ENCODE measurements at places on chromosomes 1 and 21. TPM values are rescaled to one million over a fixed set of nuclear protein-coding genes. Genes with fewer than 3 reads are reported as not detected.

GRCh38 chr1:116988248-116988647 lies 13.3 kb upstream of the CD101 start:
- H3K4me3 ChIP-seq, result no peak overlapping the region
- H3K36me3 ChIP-seq, result peaks cover 4% of the 10 kb centered on the region
- no peaks in the 10 kb centered on the region for H3K27me3 ChIP-seq

- H3K27ac ChIP-seq, result no peak overlapping the region
- H3K36me3 ChIP-seq, result no peaks in the 10 kb centered on the region
- no peak for DNase-seq
- peaks cover 4% of the 10 kb centered on the region for H3K4me1 ChIP-seq
- no peaks in the 10 kb centered on the region for H3K27me3 ChIP-seq
- no peak overlapping the region for H3K4me3 ChIP-seq
Measured at GRCh38 chr21:15283789-15284188, 219.0 kb upstream of the NRIP1 start.

DNA sequence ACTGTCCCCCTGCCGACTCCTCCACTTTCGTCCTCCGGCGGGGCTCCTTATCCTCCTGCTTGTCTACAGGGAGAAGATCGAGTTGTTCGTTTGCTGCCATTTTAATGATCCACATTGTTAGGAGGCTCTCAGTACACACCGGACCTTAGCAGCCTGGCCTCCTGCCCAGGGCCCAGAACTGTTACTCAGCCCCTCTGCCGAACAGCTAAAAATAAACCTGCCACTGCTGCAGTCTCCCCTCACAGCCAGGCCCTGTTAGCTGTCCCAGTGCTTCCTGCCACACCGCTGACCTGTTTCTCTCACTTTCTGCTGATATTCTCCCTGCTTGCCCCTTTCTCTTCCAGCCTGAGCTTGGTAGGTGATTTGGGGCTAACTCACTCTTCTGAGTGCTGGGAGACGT lies 8.3 kb downstream of the MAPKAPK2 start:
- peak overlapping the region; percentile 33 for H3K27ac ChIP-seq
- no peak for DNase-seq
- peaks cover 5% of the 10 kb centered on the region for H3K36me3 ChIP-seq
- peaks cover 67% of the 10 kb centered on the region for H3K4me1 ChIP-seq

DNA sequence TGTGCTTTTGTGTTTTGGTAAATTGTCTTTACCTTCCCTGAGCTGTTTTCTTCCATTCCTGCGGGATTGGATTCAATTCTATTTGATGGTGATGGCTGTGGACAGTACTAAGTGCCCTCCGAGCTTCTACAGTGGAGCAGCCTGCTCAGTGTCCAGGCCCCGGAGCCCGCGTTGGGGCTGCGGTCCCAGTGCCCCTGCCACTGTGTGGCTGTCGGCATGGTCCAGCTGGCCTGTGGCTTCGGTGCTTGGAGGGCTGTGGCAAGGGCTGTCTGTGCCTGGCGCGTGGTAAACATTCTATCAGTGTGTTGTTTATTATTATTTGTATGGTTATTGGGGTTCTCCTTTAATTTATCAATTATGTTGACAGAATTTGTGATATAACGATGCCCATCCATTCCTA lies 109.1 kb upstream of the COL6A1 start:
- no peak overlapping the region for H3K4me3 ChIP-seq
- H3K4me1 ChIP-seq, result peaks cover 41% of the 10 kb centered on the region
- H3K27ac ChIP-seq, result no peak overlapping the region
- DNase-seq, result no peak
- H3K36me3 ChIP-seq, result no peaks in the 10 kb centered on the region
- no peaks in the 10 kb centered on the region for H3K27me3 ChIP-seq

DNA sequence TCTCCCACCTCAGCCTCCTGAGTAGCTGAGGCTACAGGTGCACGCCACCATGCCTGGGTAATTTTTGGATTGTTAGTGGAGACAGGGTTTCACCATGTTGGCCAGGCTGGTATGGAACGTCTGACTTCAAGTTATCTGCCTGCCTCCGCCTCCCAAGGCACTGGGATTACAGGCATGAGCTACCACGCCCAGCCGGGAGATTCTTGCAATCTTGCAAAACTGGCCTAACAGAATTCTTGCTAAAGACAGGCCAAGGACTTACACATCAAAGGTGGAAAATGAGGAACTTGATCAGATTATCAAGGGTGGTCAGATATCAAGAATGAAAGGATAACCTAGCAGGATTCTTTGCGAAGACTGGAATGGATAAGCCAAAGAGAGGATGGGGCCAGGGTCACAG lies 98.3 kb upstream of the TIAM1 start:
- H3K27ac ChIP-seq, result no peak overlapping the region
- no peaks in the 10 kb centered on the region for H3K27me3 ChIP-seq
- H3K36me3 ChIP-seq, result no peaks in the 10 kb centered on the region
- H3K4me1 ChIP-seq, result no peaks in the 10 kb centered on the region
- no peak for DNase-seq
- H3K4me3 ChIP-seq, result no peak overlapping the region

- no peak for DNase-seq
- H3K4me3 ChIP-seq, result no peak overlapping the region
- peaks cover 35% of the 10 kb centered on the region for H3K36me3 ChIP-seq
- H3K4me1 ChIP-seq, result no peaks in the 10 kb centered on the region
- no peak overlapping the region for H3K27ac ChIP-seq
- H3K27me3 ChIP-seq, result no peaks in the 10 kb centered on the region
Measured at GRCh38 chr1:224133741-224134299, 19.9 kb downstream of the FBXO28 start.

DNA sequence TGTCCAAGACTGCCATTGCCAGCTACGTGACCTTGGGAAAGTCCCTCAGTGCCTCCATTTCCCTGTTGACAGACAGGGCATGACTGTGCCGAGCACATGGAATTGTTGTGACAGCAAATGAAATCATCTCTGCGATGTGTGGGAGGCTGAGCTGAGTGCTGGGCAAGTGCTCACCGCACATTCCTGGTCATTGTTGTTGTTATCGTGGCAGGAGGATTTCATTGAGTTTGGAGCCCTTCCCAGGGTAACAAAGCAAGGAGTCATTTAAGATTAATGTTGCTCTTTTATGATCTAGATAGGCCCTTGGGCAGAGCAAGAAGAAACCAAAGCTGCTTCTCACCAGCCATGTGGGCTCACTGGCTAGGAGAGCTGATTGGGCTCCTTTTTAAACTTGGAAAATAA lies 39.6 kb upstream of the ITPKB start:
- no peak overlapping the region for H3K4me3 ChIP-seq
- H3K4me1 ChIP-seq, result peaks cover 12% of the 10 kb centered on the region
- no peaks in the 10 kb centered on the region for H3K36me3 ChIP-seq
- no peaks in the 10 kb centered on the region for H3K27me3 ChIP-seq
- H3K27ac ChIP-seq, result peak overlapping the region; percentile 83
- DNase-seq, result no peak

GRCh38 chr1:59755069-59755685 lies 59.6 kb upstream of the HOOK1 start:
- no peaks in the 10 kb centered on the region for H3K27me3 ChIP-seq
- no peak overlapping the region for H3K27ac ChIP-seq
- no peak overlapping the region for H3K4me3 ChIP-seq
- H3K4me1 ChIP-seq, result peaks cover 53% of the 10 kb centered on the region

- H3K27me3 ChIP-seq, result no peaks in the 10 kb centered on the region
- no peaks in the 10 kb centered on the region for H3K4me1 ChIP-seq
- no peaks in the 10 kb centered on the region for H3K36me3 ChIP-seq
- H3K4me3 ChIP-seq, result no peak overlapping the region
- DNase-seq, result no peak
- H3K27ac ChIP-seq, result no peak overlapping the region
Measured at GRCh38 chr1:4594286-4594991, 60.0 kb upstream of the AJAP1 start.

DNA sequence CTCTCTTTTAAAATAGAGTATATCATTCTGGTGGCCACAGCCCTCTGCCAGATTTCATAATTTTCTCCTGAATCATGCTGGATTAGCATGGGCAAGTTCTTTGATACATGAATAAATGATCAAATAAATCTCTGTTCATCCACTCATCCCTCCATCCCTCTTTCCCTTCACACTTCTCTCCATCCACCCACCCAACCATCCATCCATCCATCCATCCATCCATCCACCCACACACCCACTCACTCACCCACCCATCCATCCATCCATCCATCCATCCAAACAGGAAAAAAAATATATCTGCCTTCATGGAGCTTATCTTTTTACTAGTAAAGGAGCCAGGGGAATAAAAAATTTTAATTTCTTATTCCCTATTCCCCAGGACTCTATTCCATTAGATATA lies 49.3 kb downstream of the URB2 start:
- no peak overlapping the region for H3K4me3 ChIP-seq
- H3K27me3 ChIP-seq, result no peaks in the 10 kb centered on the region
- no peaks in the 10 kb centered on the region for H3K4me1 ChIP-seq
- H3K36me3 ChIP-seq, result no peaks in the 10 kb centered on the region
- H3K27ac ChIP-seq, result no peak overlapping the region

DNA sequence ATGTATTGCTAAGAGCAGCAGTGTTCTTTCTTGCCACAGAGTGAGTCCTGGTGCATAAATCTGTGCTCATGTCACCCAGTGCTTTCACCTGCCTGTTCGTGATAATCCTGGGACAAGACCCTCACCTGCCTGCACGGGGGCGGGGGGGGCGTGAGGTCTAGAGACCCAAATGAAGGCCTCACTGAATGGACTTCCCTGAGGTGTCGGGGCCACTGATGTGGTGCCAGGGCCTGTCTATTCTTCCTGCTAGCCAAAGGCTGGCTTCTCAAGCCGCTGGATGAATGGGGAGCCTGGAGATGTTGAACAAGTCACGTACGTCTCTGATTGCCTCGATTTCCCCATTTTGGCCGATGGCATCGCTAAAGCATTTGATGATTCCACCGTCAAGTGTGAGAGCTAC lies 118.8 kb upstream of the IRF2BP2 start:
- H3K4me1 ChIP-seq, result peaks cover 60% of the 10 kb centered on the region
- no peak overlapping the region for H3K4me3 ChIP-seq
- H3K27me3 ChIP-seq, result no peaks in the 10 kb centered on the region
- H3K27ac ChIP-seq, result peak overlapping the region; percentile 100

DNA sequence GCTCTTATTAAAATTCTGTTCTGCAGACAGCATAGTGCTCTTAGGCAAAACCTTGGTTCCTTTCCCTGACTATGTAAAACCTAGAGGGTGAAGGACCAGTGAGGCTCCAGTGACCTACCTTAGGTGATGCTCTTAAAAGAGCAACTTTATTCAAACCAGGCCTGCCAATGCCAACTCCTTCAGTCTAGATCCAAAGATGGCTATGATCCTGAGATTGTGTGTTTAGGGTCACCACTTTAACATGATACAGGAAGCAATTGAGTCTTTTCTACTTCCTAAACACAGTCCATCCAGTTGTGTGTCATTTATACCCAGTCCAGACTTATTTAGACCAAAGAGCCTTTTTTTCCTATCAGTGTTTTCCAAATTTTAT lies 10.8 kb downstream of the MCL1 start:
- peaks cover 91% of the 10 kb centered on the region for H3K4me1 ChIP-seq
- no peaks in the 10 kb centered on the region for H3K27me3 ChIP-seq
- peaks cover 30% of the 10 kb centered on the region for H3K36me3 ChIP-seq
- peak overlapping the region; percentile 73 for H3K4me3 ChIP-seq
- DNase-seq, result no peak

- H3K4me1 ChIP-seq, result peaks cover 6% of the 10 kb centered on the region
- peaks cover 18% of the 10 kb centered on the region for H3K27me3 ChIP-seq
- no peaks in the 10 kb centered on the region for H3K36me3 ChIP-seq
- H3K27ac ChIP-seq, result no peak overlapping the region
Measured at GRCh38 chr1:31524186-31524901, 52.0 kb upstream of the TINAGL1 start.

- H3K36me3 ChIP-seq, result peaks cover 59% of the 10 kb centered on the region
- H3K27me3 ChIP-seq, result no peaks in the 10 kb centered on the region
- no peak overlapping the region for H3K4me3 ChIP-seq
- no peak overlapping the region for H3K27ac ChIP-seq
- no peak for DNase-seq
- H3K4me1 ChIP-seq, result peaks cover 2% of the 10 kb centered on the region
Measured at GRCh38 chr1:40997096-40997495, 17.6 kb downstream of the CTPS1 start.

DNA sequence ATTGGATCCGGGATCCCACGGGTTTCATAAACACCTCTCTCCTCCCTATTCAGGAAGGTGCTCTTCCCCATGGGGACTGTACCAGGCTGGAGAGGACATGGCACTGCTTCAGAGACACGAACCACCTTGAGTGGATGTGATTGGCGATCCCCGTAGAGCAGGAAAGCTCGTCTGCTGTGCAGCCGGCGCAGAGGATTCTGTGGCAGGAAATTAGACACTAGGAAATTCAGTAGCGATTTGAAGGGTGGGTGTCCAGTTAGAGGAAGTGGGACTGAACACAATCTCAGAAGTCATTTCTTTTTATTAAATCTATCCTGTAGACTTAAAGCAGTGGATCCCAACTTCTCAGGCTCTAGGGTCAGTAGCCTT lies 767 bp downstream of the PDIK1L start:
- peak overlapping the region; percentile 89 for H3K4me3 ChIP-seq
- H3K27me3 ChIP-seq, result no peaks in the 10 kb centered on the region
- peaks cover 4% of the 10 kb centered on the region for H3K36me3 ChIP-seq
- H3K27ac ChIP-seq, result peak overlapping the region; percentile 77
- peaks cover 20% of the 10 kb centered on the region for H3K4me1 ChIP-seq

The CCDC181 gene
- 0.63 TPM for total RNA-seq

The USH2A gene
- not detected for total RNA-seq

The SYTL1 gene
- 0.46 TPM for total RNA-seq

The RIPPLY3 gene
- total RNA-seq, result 0.21 TPM

The TSPEAR gene
- not detected for total RNA-seq
